Fibroblast of skin of right quadriceps (primary cell): ENCODE measurements at places on chromosomes 16 and 17.

DNA sequence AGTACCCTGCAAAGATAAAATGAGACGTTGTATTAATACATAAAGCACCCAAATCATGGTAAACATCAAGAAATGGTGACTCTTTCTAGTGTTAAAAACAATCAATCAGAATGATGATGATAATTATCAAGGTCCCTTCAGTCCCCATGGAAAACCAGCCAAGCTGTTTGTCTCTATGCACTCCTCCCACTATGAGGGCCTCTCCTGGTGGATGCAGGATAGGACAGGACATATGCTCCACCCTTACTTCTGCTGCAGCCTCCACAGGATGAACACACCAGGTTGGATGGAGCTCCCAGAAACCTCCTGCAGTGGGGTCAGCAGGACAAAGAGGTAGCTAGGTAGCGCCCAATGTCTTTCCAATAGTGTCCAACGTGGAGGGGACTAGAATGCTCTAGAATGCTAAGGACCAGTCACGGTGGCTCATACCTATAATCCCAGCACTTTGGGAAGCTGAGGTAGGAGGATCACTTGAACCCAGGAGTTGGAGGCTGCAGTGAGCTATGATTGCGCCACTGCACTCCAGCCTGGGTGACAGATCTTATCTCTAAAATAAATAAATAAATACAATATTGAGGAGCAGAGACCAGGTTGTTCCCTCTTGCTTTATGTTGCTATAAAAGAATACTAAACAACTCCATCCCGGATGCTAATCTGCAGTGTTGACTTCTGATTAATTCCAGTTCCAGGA lies 9.9 kb upstream of the KDM8 start:
- no peak for DNase-seq

GRCh38 chr16:88505405-88506082 lies 52.5 kb downstream of the ZFPM1 start:
- DNase-seq = no peak

DNA sequence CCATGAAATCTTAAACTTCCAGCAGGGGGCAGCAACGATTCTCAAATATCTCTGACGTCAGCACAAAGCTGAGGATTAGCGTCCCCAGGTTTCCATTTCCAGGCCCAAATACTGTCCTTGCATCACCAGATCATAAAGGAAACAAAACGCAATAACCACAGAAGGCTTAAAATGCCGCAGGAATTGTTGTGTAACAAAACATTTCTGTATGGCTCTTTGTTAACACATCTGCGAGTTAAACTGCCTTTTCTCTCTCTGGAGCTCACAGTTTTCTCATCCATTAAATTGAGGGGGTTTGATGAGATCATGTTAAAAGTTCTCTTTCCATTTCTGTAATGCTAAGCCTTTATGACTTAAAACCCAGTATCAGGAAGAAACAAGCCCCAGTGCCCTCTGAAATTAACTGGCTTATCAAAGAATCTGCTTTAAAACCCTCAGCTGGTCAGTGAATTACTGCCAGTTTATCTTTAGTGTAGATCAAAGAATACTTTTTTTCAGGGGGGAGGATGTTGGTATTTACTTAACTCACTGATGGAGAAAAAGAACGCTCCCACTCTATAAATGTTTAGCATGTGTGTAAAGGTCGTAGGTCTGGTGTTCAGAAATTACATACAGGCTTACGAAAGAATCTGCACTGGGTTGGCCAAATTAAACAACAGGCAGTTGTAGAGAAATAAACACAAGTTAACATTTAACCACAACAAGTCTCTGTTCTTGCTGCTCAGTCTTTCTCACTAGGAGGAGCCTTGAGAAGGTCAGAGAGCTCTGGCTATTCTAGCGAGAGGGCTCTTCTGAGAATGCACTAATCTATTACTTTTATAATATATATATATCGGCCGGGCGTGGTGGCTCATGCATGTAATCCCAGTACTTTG lies 10.6 kb upstream of the TERF2 start:
- DNase-seq = peak; percentile 95

GRCh38 chr17:77959126-77959925 lies 823 bp downstream of the TNRC6C start:
- DNase-seq = no peak

DNA sequence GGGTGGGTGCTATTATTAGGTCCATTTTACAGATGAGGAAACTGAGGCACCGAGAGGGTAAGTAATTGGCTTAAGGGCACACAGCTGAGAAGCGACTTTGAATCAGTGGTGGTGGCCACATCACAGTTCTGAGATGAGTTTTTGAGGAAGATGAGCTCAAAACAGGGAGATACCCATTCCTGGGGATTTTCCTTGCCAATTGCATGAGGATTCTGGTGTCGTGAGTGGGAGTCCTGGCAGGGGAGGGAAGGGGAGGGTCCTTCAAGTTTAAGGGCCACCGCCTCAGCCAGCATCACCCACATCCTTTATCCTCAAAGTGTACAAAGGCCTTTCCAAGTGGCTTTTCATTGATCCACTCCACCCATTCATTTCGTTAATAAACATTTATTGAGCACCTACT lies 45.3 kb downstream of the IL21R start:
- no peak for DNase-seq

DNA sequence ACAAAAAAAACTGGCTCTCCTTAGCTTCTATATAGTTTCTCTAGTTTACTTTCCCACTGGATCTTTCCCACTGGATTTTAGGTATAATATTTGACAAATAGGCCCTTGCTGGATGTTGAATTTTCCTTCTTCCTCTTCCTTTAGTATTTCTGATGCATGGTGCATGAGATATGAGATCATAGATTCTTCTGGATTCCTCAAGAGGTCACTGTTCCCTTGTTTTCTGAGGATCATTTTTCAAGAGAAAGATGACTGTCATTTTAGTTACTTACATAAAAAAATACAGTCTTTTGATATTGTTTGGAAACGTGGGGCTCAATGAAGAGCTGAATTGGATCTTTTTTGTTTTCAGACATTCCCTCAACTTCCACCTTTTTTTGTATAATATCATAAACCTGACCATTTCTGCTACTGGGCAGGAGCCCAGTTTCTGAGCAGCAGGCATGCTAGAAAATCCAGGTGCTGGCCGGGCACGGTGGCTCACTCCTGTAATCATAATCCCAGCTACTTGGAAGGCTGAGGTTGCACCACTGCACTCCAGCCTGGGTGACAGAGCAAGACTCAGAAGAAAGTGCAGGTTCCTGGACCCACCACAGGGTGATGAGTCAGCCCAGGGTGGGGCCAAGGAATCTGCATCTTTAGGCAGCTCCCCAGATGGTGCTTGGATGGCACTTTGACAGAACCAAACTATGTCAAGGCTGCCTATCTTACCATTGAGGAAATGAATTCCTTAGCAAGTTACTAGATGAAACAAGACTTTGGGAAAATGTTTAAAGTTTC lies 70.3 kb downstream of the SDR42E1 start:
- peak; percentile 56 for DNase-seq

DNA sequence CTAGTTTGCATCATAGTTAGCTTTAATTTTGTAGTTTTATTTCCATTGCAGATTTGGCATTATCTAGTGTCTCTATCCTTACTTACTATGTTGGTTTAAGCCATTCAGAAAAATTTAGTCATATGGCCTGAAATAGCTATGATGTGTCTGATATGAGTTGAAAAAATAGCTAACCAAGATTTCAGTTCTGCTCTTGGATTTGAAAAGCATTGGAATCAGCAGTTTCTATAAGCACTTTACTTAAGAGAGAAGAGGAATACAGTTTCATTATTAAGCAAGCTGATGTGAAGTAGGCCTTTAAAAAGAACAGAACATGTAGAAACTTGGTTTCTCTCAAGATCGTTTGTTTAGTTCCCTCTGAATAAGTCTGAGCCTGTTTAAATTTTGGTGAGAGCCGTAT lies 25.9 kb downstream of the LPCAT2 start:
- DNase-seq = no peak

DNA sequence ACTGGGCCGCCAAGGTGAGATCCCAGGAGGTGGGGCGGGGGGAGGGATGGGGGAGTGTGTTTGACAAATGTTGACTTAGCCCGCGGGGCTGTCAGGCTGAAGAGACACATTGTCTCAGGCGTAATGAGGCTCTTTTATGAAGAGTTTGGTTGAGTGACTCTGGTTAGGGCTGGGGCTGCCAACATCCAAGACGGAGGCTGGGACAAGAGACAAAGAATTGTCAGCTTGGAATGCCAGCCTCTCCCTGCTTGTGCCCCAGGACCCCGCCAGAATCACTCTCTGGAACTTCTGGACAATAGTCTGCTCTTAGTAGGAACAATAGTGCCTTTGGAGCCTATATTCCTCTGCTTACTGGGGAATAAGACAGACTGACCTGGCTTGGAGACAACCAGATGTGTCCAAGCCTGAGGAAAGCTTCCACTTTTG lies 24.0 kb downstream of the PCTP start:
- DNase-seq = no peak

DNA sequence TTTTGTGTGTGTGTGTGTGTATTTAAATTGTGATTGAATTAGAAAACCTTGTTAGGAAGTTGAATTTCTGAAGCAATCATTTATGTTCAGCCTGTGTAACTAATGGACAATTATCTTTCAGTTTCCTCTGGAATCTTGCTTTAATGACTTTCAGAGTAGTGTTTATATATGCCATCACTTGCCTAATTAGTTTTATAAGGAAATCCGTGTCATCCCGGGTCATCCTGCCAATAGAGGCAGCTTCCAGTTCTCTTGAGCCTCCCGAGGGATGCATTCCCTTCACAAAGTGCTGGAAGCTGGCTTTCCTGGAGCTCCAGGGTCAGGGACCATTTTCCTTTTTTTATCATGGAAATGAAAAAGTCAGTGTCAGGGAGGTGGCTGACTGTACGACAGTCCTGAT lies 42.9 kb downstream of the PRKCA start:
- DNase-seq = no peak

GRCh38 chr17:20153231-20153630 lies 144.1 kb downstream of the SPECC1 start:
- no peak for DNase-seq

DNA sequence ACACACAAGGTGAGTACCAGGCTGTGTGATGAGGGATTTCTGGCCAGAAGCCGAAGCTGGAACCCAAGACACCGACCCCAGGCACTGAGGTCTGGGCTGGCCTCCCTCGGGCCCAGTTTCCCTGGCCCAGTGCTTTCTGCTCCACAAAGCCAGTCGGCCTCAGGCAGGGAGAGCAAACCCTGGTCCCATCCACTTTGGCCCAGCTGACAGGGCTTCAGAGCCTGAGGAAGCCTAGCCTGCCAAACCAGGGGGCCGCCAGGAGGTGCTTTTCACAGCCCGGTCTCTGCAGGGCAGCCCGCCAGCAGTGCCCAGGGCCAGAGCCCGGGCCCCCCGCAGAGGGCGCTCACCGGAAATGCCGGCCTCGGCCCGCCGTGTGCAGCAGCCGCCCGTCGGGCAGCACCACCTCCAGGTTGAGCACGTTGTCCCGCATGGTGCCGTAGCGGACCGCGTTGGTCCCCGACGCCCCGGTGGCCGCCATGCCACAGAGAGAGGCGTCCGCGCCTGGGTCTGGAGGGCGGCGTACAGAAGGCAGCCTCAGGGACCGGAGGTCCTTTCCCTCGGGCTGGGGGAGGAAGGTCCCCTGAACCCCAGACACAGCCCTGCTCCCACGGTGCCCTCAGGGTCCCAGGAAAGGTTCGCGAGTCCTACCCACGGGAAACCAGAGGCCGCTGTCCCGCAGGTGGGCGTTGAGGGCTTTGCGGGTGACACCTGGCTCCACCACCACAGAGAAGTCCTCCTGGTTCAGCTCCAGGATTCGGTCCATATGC lies 2.2 kb downstream of the LDHD start:
- DNase-seq = no peak

GRCh38 chr16:66267292-66268014 lies 99.0 kb upstream of the CDH5 start:
- DNase-seq = no peak

- peak; percentile 14 for DNase-seq
Observed at GRCh38 chr16:83953796-83954576, 946 bp downstream of the OSGIN1 start.

DNA sequence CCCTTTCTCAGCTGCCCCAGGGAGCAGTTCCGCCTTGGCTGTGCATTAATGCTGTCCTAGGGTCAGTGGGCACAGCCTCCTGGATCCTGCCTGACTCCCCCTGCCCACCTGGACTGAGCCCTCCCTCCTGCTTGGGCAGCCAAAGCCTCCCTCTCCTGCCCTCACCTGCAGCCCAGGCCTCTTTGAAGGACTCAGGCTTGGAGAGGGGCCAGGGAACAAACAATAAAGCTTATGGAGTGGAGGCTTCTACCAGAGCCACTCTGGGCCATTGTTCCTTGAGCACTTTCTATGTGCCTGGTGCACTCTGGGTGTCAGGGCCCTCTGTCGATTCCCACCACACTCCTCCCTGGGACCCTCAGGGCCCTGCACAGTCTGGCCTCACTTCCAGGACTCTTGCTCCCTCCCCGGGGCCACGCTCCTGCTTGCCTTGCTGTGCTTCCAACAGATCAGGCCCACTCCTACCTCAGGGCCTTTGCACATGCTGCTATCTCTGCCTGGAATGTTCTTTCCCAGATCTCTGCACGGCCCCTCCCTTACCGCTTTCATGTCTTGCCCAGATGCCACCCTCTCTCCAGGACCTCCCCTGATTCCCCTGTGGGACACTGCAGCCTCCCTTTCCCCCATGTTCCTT lies 5.0 kb downstream of the KCNJ12 start:
- DNase-seq = no peak

GRCh38 chr16:57865746-57866528 lies 63.6 kb upstream of the KIFC3 start:
- no peak for DNase-seq

- no peak for DNase-seq
Observed at GRCh38 chr17:65487161-65487560, 74.3 kb downstream of the AXIN2 start.

DNA sequence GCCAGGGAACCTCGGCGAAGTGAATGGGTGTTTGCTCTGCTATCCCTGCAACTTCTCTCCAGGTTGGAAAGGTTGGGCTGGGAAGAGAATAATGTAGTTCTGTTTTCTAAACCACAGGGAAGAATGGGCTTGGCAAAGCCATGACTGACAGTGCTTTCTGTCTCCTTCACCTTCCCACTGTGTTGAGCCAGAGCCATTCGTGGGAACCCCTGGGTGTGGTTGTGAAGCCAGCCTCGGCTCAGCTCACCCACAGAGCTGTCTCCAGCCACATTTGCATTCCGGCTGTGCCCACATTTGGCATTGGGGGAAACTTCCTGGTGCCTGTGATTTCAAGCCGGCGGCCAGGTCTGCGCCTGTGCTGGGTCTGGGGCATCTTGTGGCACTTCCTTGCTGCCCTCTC lies 39.9 kb downstream of the BAIAP2 start:
- no peak for DNase-seq

DNA sequence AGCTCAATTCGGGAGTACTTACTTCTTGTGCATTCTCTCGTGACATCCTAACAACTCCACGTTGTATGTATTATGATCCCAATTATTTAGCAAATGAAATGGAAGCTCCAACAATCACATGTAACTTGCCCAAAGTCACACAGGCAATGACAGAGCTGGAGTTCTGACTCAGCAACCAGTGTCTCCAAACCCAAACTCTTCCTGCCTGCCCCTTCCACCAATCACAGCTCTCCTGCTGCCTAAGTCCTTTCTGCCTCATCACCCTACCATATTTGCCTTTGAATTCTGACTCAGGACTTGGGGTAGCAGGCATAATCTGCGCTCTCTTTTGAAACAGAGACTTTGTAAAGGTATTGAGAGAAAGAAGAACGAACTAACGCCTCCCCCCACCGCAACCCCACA lies 245.2 kb upstream of the MAF start:
- DNase-seq = no peak

- DNase-seq = no peak
Observed at GRCh38 chr17:9544221-9544620, 31.4 kb downstream of the STX8 start.
